Hematopoietic multipotent progenitor cell treated with erythropoietin and hydrocortisone succinate and interleukin-3 and kit ligand, for 8 days (in vitro differentiated cells): ENCODE measurements at places on chromosomes 5 and 9.

DNA sequence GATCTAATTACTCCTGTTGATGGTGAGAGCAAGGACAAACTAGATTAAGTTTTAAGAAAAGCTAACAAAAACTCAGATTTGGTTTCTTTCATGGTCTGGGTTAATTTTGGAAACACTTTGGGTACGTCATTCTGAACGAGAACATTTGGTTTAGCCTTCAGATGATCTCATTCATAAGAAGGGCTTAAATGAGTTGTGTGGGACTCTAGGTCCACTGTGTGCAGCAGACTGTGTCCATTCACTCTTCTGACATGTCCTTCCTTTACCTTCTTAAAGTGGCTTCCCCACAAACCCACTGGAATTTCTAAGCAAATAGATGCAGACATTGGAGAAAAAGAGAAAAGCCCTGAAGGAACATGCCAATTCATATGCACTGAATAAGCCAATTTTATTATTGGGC, 96.8 kb downstream of the FBXO4 start:
- no peak for DNase-seq

DNA sequence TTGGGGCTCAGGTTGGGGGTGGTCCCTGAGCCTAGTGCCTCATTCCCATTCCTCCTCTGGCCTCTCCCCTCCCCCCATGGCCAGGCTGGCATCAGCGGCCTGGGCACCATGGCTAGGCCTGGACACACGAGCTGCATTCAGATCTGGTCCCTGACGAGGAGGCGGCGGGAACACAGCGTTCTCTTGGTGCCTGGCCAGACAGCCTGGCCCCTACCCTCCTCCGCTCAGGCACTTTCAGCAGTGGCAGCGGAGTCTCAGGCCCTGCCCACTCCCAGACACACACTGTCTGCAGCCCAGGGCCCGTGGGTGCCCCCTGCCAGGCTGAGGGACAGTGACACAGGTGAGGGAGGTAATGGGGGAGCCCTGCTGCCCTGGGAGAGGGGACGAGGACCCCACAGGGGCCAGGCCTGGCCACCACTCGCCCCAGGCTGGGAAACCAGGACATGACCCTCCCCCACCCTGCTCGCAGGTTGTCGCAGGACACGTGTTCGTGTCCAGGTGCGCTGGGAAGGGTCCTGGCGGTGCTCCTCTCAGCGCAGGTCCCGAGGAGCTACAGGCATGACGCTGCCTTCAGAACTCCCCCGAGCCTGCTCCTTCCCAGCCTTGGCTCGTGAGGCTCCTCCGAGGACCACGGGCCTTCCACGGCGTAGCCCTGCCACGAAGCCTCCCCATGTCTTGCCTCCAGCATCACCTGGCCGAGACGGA, 19.9 kb upstream of the UBAC1 start:
- no peak for DNase-seq

DNA sequence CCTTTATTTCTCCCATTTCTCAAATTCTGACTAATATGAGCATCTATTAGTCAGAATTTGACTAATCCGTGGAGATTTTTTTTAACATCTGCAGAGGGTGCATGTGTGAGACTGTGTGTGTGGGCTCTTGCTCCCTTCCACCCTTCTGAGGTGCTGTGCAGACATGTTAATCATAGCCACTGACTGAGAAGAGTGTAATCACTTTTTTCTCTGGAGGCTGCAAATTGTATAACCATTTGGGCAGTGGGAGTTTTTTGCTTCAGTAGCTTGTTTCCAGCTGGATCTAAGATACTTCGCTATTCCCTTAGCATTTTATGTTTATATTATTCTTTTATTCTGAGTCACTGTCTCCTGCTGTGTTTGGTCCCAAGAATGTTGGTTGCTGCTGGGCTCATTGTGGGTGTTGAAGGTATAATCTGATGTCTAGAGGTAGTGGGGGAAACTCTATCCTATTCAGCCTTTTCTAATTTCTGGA, 66.2 kb downstream of the ARHGEF28 start:
- DNase-seq: no peak

DNA sequence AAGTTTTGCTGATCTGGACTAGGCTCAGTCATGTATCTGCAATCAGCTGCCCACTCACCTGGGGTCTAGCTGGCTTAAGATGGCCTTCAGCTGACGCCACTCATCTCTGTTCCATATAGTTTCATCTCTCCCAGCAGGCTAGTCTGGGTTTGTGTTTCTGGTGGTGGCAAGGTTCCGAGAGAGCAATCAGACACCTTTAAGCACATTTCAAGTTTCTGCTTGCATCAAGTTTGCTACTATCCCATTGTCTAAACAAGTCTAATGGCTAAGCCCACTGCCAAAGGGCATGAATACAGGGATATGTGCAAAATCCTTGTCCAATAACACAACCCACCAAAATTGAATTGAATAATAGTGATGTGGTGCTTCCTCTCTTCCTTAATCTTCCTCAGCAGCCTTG, 251.7 kb downstream of the PIK3R1 start:
- no peak for DNase-seq

- no peak for DNase-seq
Measured at GRCh38 chr9:126809068-126809467, 4.2 kb downstream of the ZBTB43 start.

- no peak for DNase-seq
Measured at GRCh38 chr5:172529896-172530295, 75.6 kb upstream of the SH3PXD2B start.
